Right ventricle myocardium superior (tissue), 1 donor: ENCODE measurements at places on chromosomes 6 and 20. TPM values are rescaled to one million over a fixed set of nuclear protein-coding genes. Genes with fewer than 3 reads are reported as not detected.

DNA sequence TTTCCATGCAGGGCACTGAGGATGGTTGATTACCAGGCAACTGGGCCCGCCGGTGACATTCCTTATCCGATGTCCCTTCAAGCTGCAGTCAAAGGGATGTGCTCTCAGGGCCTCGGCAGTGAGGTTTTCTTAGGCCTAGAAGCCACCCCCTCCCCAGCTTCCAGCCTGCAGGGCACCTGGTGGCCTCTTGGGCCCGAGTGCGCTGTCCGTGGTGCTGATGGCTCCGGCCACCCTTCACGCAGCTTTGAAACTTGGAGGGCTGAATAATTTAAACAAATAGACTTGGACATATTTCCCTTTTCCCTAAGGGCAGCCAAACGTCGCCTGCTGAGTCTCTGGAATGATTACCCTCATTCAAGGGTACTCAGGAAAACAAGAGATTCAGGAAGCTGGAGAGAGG is 8.9 kb upstream of the MLN start:
- DNase-seq: peak; percentile 56

DNA sequence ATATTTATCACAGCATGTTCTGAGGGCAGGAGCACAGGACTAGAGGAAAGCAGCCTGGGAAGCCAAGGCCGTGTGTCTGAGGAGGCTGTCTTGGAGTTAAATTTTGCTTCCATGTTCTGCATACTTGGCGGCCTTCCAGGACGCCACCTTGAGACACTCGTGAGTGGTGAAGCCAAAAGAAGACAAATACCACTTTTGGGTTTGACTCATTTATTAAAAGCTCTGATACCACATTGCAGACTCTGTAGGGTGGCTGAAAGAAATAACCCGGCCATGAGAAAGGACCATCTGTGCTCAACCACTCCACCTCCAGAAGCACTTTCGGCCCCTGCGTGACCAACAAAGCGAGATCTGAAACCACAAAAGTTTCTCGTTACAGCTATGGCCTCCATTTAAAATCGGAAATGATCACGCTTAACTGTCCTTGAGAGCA is 120.0 kb downstream of the TMEM242 start:
- DNase-seq: no peak

DNA sequence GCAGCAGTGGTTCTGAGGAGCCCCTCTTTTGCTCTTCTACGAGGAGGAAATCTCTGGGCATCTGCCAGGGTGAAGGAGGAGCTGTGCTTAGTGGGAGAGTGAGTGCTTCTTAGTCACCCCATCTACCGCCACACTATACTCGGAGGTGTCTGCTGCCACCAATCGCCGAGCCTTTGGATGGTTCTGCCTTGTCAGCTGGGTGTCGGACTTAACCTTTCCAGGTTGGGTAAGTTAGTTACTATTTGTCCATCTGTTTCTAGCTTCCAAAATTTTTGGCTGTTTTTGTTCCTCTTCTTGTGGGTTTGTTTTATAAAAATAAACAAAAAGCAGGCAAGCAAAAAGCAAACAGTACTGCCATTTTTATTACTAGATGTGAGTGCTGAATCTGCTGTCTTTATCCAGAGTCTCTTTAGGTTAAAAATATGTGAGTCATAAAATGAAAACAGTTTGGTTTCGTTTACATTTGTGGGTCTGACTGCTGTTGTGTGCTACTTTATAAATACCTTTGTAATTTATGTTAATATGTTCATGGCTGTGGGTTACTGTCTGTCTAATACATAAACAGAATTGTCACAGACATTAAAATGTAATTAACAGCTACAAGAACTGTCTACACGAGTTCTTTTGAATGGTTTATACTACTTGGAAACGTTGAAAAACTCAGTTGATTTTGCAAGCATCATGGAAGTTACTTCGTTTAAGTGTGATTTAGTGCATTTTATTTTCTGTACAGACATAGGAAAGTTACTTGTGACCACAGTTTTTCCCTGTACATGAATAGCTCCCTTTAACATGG is 89.2 kb downstream of the ARID1B start:
- no peak for DNase-seq

GRCh38 chr6:906920-907319 is 214.0 kb upstream of the EXOC2 start:
- no peak for DNase-seq

- no peak for DNase-seq
These were observed 289.0 kb downstream of the SYNE1 start for GRCh38 chr6:152348116-152348515.

GRCh38 chr6:63556369-63556768 is 15.9 kb upstream of the LOC128125822 start:
- no peak for DNase-seq

The C2 gene
- 7.6 TPM for total RNA-seq

The TUBB2B gene
- total RNA-seq: 1.3 TPM

The CDK5RAP1 gene
- total RNA-seq: 19.8 TPM

The ECT2L gene
- 0.70 TPM for total RNA-seq

The LGSN gene
- not detected for total RNA-seq

The MCHR2 gene
- total RNA-seq: not detected
